Substantia nigra (tissue), 51 donors: ENCODE measurements at places on chromosomes 1 and 21.

GRCh38 chr1:201964261-201964660 lies 9.0 kb downstream of the TIMM17A start:
- DNase-seq = no peak

DNA sequence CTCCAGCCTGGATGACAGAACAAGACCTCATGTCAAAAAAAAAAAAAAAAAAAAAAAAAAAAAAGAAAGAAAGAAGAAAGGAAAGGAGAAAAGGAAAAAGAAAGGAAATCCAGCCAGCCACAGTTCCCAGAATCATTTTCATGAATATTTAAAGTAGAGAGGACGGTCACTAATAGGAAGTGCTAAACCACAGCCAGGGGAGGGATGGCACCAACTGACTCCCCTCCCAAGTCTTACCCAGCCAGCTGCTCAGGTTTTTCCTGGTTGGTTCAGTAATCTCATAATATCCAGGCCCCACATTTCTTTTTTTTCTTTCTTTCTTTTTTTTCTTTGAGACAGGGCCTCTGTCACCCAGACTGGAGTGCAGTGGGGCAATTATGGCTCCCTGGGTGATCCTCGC lies 63.9 kb upstream of the AK4 start:
- no peak for DNase-seq

DNA sequence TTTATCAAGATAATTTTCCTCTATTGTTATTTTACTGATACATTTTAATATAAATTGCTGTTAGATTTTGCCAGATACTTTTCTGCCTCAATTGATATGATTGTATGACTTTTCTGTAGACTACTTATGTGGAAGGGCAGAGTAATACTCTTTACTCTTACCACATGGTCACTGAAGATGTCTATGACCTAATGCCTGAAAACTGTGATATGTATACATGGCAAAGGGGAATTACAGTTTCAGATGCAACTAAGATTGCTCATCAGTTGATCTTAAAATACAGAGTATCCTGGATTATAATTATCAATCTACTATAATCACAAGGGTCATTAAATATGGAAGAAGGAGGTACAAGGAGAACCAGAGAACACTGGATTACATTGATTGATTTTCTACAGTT lies 1528.0 kb downstream of the BRINP3 start:
- no peak for DNase-seq

DNA sequence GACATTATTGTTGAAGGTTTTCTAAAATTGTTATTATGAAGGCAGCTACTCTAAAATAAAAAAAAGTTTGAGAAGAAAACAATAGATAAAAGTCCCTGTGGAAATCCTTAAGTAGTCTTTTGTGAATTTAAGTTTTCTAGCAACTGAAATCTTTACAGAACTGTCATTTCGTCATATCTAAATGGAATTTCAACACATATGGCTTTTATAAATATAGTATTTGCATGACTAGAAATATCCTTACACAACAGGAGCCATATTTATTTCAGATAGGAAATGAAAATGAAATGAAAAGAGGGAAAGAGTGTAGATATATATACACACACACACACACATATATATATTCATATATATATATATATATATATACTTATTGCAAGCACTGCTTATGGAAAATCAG lies 204.7 kb upstream of the RGS18 start:
- DNase-seq = no peak

DNA sequence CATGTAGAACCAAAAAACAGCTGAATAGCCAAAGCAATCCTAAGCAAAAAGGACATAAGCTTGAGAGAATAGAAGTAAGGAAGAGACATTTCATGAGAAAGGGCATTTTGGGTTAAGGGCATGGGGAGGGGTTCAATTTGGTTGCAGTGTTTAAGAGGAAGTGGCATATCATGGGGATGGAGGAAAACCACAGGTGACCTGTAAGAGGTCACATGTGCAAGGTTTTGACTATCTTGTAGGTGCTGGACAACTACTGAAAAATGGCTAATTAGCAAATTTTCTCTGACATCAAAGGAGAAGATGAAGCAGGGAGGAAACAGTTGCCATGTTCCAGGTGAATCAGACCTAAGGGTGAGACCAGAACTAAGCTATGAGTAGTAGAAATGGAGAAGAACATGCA lies 31.3 kb upstream of the ROR1 start:
- DNase-seq = no peak

DNA sequence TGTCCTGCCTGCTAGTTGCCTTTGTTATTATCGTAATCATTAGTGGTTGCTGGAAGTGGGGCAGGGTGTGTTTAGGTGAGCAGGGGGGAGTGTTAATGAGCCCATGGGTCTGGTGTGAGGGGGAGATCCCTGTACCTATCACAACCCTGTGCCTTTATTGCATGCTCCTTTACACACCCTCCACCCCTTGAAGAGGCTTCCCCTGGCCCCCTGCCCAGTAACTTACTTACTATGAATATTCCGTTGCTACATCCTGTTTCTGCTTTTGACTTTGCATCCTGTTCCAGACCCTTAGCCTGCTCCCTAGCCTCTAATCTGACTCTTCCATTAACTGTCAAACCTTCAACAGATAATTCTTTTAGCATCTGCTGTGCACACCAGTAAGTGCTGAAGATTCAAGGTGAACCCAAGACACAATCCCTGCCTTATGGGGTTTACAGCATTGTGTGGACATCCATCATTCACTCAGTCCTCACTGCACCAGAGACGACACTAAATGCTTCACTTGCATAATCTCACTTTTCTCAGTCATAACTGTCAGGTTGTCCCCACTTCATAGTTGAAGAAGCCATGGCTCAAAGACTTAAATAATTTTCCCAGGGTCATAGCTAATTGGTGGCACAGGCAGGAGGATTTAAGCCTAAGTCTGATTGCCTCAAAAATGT lies 47.9 kb downstream of the CDC7 start:
- no peak for DNase-seq

DNA sequence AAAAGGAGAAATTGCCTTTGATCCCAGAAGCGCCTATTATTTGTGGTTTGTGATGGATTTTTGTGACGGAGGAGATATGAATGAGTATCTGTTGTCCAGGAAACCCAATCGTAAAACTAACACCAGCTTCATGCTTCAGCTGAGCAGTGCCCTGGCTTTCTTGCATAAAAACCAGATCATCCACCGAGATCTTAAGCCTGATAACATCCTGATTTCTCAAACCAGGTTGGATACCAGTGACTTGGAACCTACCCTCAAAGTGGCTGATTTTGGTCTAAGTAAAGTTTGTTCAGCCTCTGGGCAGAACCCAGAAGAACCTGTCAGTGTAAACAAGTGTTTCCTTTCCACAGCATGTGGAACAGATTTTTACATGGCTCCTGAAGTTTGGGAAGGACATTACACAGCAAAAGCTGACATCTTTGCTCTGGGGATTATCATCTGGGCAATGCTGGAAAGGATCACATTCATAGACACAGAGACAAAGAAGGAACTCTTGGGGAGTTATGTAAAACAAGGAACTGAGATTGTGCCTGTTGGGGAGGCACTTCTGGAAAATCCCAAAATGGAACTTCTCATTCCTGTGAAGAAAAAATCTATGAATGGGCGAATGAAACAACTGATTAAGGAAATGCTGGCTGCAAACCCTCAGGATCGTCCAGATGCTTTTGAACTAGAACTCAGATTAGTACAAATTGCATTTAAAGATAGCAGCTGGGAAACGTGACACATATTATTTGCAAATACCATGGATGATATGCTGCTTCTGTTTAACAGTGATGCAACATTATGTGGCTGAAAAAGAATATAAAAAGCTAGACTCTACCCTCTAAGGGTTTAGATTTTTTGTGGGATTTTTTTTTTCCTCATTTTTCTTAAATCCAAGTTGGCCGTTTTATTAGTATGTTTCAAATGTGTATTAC lies 10.5 kb downstream of the PDIK1L start:
- no peak for DNase-seq

GRCh38 chr1:77876884-77877283 lies 11.5 kb upstream of the NEXN start:
- DNase-seq = no peak

DNA sequence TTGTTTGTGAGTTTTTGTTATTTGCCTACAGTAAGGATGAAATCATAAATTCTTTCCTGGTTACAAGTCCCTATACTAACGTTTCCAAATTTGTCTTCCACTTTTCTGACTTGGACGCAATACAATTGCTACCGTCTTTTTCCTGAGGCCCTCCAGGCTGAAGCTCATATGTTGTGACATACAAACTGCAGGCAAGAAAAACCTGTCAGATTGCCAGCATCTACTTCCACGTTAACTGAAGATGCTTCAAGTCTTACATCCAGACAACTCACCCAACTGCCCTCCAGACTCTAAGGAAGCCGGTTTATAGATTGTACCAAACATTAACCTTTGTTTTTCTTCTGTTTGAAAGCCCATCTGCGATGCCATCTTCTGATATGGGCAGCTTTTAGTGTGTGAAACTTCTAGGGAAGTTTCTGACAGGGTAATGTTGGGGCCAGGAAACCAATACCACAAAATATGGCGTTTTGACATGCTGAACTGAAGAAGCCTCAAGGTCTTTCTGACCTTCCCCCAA lies 21.4 kb upstream of the RNF11 start:
- DNase-seq = no peak

DNA sequence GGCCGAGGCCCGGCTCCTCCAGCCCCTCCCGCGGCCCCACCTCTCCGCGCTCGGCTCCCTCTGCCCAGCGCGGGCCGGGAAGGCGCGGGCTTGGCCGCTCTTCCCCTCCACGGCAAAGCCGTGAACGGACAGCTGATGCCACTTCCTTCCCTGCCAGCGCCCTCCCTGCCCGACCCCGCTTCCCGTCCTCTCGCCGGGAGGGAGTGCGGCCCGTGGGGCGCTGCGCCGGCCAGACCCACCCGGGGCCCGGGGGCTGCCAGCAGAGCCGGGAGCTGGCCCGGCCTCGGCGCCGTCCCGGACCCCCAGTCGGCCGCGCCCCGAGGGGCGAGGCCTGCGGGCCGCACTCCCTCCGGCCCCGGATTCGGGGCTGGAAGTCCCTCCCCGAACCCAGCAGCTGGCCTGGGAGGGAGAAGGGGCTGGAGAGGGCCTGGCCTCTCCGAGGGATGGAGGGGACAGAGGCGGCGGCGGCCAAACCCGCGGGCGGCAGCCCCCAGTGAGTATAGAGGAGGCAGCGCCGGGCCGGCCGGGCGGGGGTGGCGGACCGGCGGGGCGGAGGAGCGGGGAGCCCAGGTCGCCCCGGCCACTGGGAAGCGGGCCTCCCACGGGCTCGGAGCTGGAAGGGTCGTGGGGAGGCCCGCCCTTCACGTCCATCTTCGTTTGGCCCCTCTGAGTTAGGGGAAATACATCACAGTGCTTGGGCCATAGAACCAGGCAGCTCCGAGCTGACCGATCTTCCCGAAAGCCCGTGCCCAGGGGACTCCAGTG lies at the start of gene KIAA1614:
TSS of gene KIAA1614 (plus strand) at position 97 of the 765 bp plus-strand sequence. CDS start at position 444, 347 bp downstream.
- no peak for DNase-seq

DNA sequence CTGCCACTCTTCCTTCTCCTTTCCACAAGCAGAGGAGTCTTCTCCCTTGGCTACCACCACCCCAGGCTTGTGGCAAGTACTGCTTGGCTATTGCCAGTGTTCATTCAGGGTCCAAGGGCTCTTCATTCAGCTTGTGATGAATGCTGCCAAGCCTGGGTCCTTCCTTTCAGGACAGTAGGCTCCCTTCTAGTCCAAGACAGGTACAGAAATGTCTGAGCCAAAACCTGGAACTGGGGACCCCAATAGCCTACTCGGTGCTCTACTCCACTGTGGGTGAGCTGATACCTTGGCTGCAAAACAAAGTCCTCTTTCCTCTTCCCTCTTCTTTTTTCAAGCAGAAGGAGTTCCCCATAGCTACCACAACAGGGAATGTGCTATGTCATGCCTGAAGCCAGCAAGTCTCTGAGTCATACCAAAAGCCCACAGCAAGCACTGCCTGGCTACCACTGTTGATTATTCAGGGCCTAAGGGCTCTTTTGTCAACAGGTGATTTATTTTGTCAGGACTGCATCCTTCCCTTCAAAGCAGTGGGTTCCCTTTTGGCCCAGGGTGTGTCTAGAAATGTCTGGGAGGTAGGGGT lies 268.9 kb downstream of the HHAT start:
- DNase-seq = no peak

GRCh38 chr1:109391626-109392025 lies 6.1 kb downstream of the SORT1 start:
- no peak for DNase-seq

- no peak for DNase-seq
Observed at GRCh38 chr1:87629673-87630072, 301.0 kb downstream of the LMO4 start.

GRCh38 chr1:31759298-31760023 lies 4.7 kb downstream of the ADGRB2 start:
- no peak for DNase-seq

- DNase-seq = no peak
Observed at GRCh38 chr21:35796844-35797243, 263.5 kb downstream of the SETD4 start.

DNA sequence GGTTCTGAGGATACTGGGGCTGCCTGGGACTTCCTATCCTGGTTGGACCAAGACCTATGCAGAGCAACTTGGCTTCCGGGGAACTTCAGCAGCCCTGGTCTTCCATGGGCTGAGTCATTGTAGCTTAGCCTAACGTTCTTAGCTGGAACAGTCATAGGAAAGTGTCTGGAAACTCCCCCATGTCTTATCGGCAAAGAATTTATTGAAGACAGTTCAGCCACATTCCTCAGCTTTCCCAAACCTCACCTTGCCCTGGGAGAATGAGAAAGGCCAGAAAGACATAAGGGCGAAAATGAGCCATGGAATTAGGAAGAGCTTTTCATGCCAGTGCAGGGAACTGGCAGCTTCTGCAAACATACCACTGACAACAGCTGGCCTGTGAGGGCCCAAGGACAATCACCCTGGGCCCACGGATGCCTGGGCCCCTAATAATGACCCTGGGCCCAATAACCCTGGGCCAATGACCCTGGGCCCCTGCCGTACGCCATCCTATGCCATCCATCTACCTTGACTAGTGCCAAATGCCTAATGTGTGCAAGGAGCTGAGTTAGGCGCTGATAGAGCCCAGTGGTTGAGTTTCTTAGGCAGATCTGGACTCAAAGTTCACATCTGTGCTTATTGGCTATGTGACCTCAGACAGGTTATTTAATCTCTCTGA lies 114.4 kb upstream of the GADD45A start:
- DNase-seq = no peak
